ENCODE measurements at places on chromosomes 12 and 14.

- DNase-seq: no peak
Measured at GRCh38 chr12:6773590-6774351, 1.5 kb downstream of the LAG3 start.

DNA sequence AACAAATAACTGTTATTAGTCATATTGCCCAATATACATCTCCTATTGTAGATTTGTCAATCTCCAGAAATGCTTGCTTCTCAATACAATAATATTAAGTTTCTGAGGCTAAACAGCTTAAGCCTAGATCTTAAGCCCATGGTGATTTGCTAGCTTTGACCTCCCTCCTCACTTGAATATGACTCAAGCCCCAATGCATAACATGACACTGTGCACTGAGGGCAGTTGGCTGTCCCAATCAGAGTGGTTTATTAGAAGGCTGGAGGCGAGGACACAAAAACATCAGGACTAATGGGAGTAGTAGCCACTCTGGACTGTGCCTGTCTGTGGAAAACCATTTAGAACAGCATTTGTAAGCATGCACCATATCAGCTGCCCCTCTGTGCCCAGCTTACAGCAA, 81.1 kb upstream of the GTF2A1 start:
- DNase-seq: no peak

GRCh38 chr12:114479831-114480230, 73.9 kb upstream of the TBX5 start:
- no peak for DNase-seq

- DNase-seq: peak; percentile 33
Measured at GRCh38 chr14:77208291-77208978, 26.8 kb downstream of the TMEM63C start.

DNA sequence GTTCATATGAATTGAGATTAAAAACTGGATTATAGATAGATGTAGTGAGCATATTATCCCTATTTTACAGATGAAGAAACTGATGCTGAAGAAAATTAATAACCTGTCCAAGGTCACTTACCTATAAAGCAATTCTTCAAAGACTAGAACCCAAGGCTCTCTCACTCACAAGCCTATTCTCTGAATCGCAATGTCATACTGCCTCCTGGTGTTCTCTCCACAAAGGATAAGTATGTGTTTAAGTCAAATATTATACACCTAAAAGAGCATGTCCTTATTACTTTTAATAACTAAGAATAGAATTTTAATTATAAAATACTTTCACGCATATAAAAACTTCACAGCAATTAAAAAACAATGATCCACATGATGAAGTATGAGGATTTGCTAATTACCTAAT, 721.3 kb upstream of the USP15 start:
- no peak for DNase-seq

- DNase-seq: no peak
Measured at GRCh38 chr12:67519484-67520433, 128.8 kb upstream of the DYRK2 start.

GRCh38 chr12:82366197-82366596, 7.9 kb downstream of the METTL25 start:
- no peak for DNase-seq

- no peak for DNase-seq
Measured at GRCh38 chr14:71267007-71267513, 359.8 kb downstream of the PCNX1 start.

- DNase-seq: peak; percentile 10
Measured at GRCh38 chr12:8890313-8891085, 23.8 kb upstream of the PHC1 start.

GRCh38 chr12:99695050-99695449, 47.5 kb downstream of the GARIN6 start:
- DNase-seq: no peak

DNA sequence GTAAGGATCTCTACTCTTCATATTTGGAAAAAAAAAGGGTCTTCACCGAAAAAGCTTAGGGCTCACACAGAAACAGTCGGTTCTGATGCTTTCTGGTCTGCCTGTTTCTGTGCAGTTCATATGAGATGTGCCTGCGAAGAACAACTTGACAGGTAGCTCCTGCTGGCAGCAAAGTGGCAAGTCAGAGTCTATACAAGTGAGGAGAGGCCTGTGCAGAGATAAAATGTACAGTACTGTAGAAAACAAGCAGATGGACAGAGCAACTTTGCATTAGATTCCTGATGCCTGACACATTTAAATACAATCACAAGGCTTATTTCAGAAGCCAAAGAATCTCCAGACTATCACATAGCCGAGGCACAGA, 936.0 kb downstream of the DIO2 start:
- DNase-seq: no peak

DNA sequence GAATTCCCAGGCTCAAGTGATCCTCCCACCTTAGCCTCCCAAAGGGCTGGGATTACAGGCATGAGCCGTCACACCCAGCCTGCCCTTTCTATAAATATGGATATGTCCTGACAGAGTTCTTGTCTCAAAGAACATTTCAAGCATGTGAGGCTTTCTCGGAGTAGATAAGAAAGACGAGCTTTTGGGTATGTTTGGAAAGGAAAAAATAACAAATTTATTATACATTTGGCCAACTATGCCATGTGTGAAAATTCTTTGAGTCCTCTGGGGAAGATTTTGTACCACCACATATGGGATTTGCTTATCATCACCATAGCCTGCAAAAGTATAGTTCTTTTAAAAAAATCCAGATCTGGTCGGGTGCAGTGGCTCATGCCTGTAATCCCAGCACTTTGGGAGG, 23.7 kb upstream of the MYBPC1 start:
- DNase-seq: no peak

DNA sequence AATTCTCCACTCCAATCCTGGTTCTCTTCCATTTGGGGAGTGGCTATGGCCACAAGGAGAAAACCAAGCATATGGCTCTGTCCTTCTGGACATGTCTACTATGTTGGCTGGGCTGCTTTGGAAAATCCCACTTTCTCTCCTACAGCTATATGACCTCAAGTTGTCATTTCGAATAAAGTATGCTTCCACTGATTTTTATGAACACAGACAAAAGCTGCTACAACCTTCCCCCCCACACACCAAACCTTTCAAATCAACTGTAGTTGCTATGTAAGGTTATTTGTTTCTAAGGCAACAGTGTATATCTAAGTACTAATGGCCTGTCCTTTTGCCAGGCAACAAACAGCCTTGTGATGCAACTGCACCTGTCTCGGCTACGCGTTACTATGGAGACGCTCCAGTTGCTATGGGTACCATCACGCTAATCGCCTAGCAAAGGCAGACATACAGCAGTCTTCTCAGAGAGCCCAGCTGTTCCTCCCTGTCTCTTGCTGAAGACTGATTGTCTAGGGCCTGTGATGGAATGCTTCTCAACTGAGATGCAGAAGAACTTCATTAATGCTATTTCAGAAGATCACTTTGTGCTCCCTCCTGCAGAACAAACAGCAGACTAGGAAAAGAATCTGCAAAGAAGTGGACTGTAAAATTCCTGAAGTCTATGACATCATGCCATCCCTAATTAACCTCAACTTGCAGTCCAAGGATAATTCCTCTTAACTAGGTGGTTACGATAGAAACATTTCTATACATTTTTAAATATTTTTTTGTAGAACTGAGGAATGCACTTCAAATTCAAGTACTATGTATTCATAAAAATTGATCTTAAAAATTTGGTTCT, 67.6 kb downstream of the FOXN3 start:
- no peak for DNase-seq

- no peak for DNase-seq
Measured at GRCh38 chr14:60721326-60722106, 2.6 kb downstream of the SIX4 start.

DNA sequence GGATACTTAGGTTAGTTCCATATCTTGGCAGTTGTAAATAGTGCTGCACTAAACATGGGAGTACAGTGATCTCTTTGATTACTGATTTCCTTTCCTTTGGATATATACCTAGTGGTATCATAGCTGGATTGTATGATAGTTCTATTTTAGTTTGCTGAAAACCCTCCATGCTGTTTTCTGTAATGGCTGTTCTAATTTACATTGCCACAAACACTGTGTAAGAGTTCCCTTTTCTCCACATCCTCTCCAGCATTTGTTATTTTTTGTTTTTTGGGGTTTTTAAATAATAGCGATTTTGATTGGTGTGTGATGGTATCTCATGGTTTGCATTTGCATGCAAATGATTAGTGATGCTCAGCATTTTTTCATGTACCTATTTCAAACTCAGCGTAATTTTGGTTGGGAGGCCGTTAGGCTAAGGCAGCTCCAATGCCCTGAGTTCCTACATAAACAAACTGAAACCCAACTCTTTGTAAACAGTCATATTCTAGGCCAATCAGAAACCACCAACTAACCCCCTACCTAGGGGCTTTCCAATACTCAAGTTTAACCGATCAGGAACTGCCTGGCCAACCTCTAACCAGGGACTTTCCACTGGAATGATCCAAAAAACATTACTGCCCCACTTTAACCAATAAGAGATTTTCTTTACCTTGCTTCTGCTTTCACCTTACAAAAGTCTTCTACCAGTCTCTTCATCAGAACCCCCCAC, 171.6 kb downstream of the FBXL14 start:
- DNase-seq: no peak

- no peak for DNase-seq
Measured at GRCh38 chr12:53770281-53770680, 18.5 kb upstream of the CISTR start.

DNA sequence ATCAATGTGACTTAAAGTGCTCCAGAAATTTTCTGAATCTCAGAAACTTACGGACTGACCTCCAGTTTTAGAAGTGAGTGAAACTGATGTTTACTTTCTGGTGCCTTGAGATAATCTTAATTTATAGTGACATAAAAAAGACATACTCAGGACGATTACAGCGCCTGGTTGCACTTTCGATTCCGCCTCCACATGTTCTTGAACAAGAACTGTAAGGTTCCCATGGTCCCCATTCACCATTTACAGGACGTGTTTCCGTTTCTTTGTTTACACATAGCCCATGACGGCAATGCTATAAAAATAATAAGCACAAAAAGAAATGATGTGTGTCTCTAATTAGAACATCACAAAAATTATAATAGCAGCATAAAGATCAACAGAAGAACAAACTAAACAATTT, 98.2 kb downstream of the ADAMTS20 start:
- DNase-seq: no peak

DNA sequence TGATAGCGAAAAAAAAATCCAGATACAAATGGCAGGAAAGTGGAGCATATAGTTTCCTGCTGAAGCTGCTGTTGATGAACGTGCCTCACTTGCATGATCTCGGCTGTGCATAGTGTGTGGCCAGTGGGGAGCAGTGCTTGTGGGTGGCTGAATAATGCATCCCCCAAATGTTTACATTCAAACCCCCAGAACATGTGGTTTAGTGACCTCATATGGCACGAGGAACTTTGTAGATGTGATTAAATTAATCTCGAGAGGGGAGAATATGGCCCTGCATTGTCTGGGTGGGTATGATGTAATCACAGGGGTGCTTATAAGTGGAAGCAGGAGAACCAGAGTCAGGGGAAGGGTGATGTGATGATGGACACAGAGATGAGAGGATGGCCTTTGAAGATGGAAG, 425.0 kb downstream of the TMEM121 start:
- DNase-seq: no peak

GRCh38 chr14:43232261-43232660, 1274.8 kb downstream of the FSCB start:
- DNase-seq: no peak

- DNase-seq: no peak
Measured at GRCh38 chr12:75850721-75851462, 180.7 kb downstream of the PHLDA1 start.

GRCh38 chr12:96155781-96156180, 38.4 kb upstream of the ELK3 start:
- no peak for DNase-seq

- DNase-seq: no peak
Measured at GRCh38 chr14:30994681-30995620, 30.5 kb upstream of the AP4S1 start.

- DNase-seq: no peak
Measured at GRCh38 chr14:36661506-36662257, at the start of gene PAX9. TSS of gene PAX9 (plus strand) at chr14:36661860. CDS start at chr14:36662090, 230 bp downstream.

DNA sequence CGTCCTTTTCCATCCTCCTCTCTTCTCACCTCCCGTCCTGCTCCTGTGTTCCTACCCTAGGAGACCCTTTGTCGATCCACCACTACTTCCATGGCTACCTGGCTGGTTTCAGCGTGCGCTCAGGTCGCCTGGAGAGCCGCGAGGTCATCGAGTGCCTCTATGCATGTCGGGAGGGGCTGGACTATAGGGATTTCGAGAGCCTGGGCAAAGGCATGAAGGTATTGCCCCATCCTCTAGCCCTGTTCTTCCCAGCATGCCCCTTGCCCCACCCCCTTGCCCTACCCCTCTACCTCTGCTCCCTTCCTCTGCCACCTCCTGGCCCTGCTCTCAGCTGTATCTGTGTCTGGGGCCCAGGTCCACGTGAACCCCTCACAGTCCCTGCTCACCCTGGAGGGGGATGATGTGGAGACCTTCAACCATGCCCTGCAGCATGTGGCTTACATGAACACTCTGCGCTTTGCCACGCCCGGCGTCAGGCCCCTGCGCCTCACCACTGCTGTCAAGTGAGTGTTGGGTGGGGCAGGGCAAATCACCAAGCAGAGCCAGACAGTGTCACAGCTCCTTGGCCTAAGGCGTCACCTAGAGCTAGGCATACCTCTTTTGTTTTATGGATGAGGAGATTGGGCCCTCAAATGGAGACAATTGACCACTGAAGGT, 12.8 kb downstream of the CLSTN3 start:
- no peak for DNase-seq

GRCh38 chr12:53199700-53200099, 7.4 kb downstream of the ITGB7 start:
- DNase-seq: no peak

GRCh38 chr14:79424462-79424861, 786.8 kb downstream of the DIO2 start:
- no peak for DNase-seq

Measured in smooth muscle cell of the brain vasculature (primary cell).